ENCODE measurements at places on chromosomes 11 and 22. TPM values are rescaled to one million over a fixed set of nuclear protein-coding genes. Genes with fewer than 3 reads are reported as not detected.

The A4GALT gene
- total RNA-seq: 13.3 TPM

The BLID gene
- total RNA-seq: not detected

The OR4B1 gene
- total RNA-seq: not detected

The ZP1 gene
- total RNA-seq: not detected

The OLFML1 gene
- 4.0 TPM for total RNA-seq

The EPS8L2 gene
- total RNA-seq: 0.42 TPM

The KCNK4 gene
- total RNA-seq: not detected

The ARHGAP32 gene
- 17.0 TPM for total RNA-seq

The FAM111A gene
- 2.0 TPM for total RNA-seq

The SPDYC gene
- total RNA-seq: not detected

The ABCG4 gene
- not detected for total RNA-seq

Data from gastrocnemius medialis (tissue), 4 donors.